Thoracic aorta (tissue), 2 donors: ENCODE measurements at places on chromosomes 7 and 10.

DNA sequence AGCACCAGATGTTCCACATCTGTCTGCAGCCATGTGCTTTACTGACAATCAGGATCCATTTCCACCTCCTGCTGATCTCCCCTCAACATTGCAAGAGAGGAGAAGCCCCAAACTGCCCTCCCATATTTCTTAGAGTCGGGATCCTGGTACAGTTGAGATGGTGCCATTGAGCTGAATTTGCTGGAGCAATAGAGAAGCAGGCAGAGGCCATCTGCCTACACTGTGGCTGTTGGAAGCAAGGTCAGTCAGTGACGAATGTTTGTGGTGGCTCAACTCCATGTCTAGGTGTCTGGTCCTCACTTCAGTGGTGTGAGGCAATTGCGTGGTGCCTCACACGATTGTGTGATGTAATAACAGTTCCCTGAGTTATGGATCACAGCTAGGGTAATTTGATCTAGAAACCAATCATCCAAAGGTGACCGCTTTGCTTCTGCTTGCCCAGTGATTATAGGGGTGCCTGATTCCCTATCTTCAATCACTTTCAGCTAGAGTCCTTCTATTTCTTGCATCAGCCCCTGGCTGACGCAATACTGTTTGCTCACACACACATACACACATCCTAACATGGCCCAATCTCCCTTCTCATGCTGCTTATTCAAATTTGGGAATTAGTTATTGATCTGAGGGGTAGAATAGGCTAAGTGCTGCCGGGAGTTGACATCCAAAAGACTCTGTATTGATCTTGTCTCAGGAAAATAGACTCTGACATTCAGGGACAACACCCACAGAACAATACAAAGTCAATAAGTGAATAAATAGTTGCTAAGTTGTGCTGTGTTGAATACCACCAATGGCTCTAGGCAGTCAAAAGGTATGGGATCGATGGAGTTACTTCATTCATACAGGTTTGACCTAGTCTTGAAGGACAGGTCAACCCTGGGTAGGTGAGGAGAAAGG is 46.1 kb upstream of the SLC35B4 start:
- H3K4me3 ChIP-seq = no peak overlapping the region
- no peak overlapping the region for H3K27ac ChIP-seq
- DNase-seq = no peak
- no peaks in the 10 kb centered on the region for H3K27me3 ChIP-seq
- H3K36me3 ChIP-seq = no peaks in the 10 kb centered on the region

DNA sequence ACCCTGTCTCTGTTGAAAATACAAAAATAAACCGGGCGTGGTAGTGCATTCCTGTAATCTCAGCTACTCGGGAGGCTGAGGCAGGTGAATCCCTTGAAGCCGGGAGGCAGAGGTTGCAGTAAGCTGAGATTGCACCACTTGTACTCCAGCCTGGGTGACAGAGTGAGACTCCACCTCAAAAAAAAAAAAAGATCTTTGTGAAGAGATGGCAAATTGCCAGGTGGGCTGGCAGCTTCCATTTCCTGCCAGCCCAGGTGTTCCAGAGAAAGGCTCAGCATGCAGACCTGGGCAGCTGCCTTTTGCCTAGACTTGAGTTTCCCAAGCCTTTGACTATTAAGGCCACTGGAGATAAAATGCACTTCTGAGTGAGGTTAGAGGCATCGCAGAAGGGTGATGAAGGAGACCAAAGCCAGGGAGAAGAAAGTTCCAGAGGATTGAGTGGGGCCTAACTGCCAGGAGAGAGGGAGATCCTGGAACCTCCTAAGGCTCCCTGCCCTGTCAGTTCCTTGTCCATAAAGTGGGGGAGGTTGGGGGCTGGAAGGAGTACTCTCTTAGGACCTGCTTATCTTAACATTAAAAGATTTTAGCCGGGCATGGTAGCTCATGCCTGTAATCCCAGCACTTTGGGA is 10.0 kb upstream of the DDIT4 start:
- no peak overlapping the region for H3K27ac ChIP-seq
- H3K36me3 ChIP-seq = no peaks in the 10 kb centered on the region
- no peak overlapping the region for H3K4me3 ChIP-seq
- H3K27me3 ChIP-seq = no peaks in the 10 kb centered on the region
- no peak for DNase-seq
- peaks cover 33% of the 10 kb centered on the region for H3K4me1 ChIP-seq

DNA sequence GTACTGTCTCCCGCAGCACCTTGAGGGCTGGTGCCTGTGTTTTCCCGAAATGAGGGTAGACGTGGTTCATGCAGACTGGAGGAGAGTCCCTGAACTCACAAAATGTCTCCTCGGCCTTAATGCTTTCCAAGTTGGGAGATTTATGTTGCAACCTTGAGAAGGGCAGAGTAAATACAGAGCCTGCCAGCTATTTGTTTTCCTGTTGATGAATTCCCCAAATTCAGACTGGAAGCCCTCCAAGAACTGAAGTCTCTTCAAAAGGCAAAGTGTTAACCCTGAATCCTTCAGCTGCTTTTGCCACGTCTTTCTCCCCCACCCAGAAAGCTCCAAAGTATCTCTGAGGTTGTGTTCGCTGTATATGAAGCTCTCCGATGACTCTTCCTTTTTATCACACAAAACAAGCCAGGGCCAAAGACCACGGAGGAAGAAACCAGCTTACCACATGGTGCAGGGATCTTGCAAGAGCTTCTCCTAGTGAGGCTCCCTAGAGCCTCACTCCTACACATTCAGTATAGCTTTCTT is 254.7 kb upstream of the NFE2L3 start:
- H3K36me3 ChIP-seq = no peaks in the 10 kb centered on the region
- H3K27me3 ChIP-seq = no peaks in the 10 kb centered on the region
- no peak overlapping the region for H3K27ac ChIP-seq
- peaks cover 3% of the 10 kb centered on the region for H3K4me1 ChIP-seq
- DNase-seq = no peak

DNA sequence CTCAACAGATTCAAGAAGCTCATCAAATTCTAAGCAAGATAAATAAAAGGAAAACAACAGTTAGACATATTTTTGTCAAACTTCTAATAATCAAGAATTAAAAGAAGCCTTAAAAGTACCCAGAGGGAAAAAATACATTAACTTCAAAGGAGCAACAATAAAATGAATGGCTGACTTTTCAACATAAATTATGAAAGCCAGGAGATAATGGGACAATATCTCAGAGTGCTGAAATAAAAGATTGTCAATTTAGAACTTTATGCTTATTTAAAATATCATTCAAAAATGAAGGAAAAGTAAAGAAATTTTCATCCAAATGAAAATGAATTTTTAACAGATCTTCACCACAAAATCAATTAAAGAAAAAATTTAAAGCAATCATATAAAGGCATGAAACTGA is 108.5 kb upstream of the IL6 start:
- no peaks in the 10 kb centered on the region for H3K36me3 ChIP-seq
- H3K27ac ChIP-seq = no peak overlapping the region
- no peak overlapping the region for H3K4me3 ChIP-seq
- no peaks in the 10 kb centered on the region for H3K4me1 ChIP-seq
- DNase-seq = no peak

DNA sequence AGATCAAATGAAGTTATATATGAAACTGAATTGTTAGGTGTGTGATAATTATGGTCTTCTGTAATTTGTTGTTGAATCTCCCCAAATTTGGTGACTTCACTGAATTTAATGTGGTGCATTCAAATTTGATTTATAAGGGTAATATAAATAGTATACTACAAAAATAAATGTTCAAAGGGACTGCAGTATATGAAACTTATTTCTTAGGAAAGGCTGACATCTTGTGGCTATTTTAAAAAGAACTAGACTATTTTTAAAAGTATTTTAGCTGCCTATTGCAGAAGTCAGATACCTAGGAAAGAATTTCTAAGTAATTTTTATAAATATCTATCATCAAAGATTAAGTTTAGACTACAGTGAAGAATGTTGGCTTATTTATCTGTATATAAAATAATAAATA is 36.6 kb downstream of the ATRNL1 start:
- no peak overlapping the region for H3K27ac ChIP-seq
- H3K4me3 ChIP-seq = no peak overlapping the region
- DNase-seq = no peak
- no peaks in the 10 kb centered on the region for H3K27me3 ChIP-seq
- H3K36me3 ChIP-seq = no peaks in the 10 kb centered on the region

- no peaks in the 10 kb centered on the region for H3K4me1 ChIP-seq
- no peaks in the 10 kb centered on the region for H3K27me3 ChIP-seq
- H3K36me3 ChIP-seq = no peaks in the 10 kb centered on the region
- H3K4me3 ChIP-seq = no peak overlapping the region
- no peak for DNase-seq
- H3K27ac ChIP-seq = no peak overlapping the region
These were observed 49.8 kb downstream of the LMBR1 start for GRCh38 chr7:156843157-156843556.

DNA sequence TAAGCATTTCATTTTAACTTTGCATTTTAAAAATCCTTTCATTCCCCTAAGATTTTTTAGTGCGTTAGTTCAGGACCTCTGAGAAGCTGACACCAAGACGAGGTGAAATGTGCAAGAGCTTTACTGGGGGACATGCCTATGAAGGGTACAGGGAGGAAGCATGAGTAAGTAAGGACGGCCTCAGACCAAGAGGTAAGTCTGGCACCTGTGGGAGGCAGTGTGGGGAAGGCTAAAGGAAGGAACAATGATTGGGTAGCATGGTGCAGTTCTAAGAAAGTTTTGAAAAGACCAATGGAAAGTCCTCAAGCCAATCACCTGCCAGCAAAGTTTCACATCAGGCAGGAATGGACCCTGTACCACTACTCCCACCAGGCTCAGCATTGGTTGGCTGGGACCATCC is 369.2 kb downstream of the GFRA1 start:
- no peak overlapping the region for H3K27ac ChIP-seq
- no peaks in the 10 kb centered on the region for H3K4me1 ChIP-seq

DNA sequence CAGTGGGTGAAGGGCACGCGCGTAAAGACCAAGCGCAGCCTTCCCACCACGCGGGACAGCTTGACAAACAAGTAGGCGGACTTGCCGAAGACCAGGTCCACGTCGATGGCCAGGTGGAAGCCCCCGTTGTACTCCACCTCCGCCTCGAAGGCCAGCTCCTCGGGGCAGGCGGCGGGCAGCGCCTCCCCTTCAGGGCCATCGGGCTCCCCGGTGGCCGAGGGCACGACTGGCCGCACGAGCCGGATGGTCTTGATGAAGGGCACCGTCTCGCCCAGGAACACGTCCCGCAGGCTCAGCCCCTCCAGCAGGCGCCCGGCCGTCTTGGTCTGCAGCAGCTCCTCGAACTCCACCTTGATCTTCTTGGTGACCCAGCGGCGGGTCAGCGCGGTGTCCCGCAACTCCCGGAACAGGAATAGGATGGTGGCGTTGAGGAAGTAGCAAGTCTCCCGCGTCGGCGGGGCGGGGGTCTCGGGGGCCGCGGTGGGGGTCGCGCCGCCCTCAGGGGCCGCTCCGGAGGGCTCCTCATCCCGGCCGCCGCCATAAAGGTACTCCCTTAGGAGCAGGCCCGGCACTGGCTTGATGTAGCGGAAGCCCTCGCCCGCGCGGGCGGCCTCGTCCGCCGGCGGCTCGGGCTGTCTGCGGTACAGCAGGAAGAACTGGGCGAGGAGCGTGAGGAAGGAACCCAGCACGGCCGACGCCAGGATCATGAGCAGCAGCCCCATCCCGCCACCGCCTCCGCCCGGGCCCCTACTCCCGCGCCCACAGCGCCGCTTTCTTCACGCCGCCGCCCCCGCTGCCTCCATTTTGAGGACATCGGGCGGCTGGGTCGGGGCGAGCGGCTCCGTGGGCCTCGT is 507 bp downstream of the PDZD8 start:
- no peaks in the 10 kb centered on the region for H3K27me3 ChIP-seq
- peak overlapping the region; percentile 97 for H3K4me3 ChIP-seq
- no peaks in the 10 kb centered on the region for H3K36me3 ChIP-seq
- DNase-seq = no peak
- peaks cover 45% of the 10 kb centered on the region for H3K4me1 ChIP-seq

DNA sequence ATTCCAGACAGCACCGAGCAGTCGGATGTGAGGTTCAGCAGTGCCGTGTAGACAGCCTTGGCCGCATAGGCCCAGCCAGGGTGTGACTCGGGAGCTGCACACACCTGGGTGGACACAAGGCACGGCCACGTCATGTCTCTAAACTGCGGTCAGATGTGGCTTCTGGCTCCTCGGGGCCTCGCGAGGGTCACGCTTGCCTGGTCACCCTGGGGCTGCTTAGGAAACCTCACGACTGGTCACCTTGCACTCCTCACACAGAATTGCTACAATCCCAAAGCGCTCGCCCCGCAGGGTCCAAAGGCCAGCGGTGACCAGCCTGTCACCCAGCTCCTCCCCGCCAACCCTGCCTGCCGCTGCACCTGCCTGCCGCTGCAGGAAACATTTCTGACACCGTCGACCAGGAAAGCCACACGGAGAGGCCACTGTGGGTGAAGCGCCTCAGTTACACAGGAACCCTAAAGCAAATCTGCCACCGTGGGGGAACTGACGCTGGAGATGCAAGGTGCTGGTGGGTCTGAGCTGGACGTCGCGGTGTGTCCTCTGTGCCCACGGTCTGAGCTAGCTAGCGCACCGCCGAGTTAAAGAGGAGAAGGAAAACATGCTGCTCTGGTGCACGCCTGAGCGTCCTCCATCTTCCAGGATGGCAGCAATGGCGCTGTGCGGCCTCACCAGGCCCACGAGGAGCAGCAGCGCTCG is 5.0 kb downstream of the GPER1 start:
- no peaks in the 10 kb centered on the region for H3K27me3 ChIP-seq
- H3K36me3 ChIP-seq = peaks cover 8% of the 10 kb centered on the region
- H3K4me1 ChIP-seq = peaks cover 33% of the 10 kb centered on the region
- H3K27ac ChIP-seq = no peak overlapping the region
- H3K4me3 ChIP-seq = no peak overlapping the region

GRCh38 chr7:121394709-121395140 is 1.4 kb downstream of the FAM3C start:
- peaks cover 7% of the 10 kb centered on the region for H3K4me1 ChIP-seq
- H3K36me3 ChIP-seq = no peaks in the 10 kb centered on the region
- H3K4me3 ChIP-seq = peak overlapping the region; percentile 92
- H3K27me3 ChIP-seq = no peaks in the 10 kb centered on the region
- no peak for DNase-seq
- no peak overlapping the region for H3K27ac ChIP-seq

DNA sequence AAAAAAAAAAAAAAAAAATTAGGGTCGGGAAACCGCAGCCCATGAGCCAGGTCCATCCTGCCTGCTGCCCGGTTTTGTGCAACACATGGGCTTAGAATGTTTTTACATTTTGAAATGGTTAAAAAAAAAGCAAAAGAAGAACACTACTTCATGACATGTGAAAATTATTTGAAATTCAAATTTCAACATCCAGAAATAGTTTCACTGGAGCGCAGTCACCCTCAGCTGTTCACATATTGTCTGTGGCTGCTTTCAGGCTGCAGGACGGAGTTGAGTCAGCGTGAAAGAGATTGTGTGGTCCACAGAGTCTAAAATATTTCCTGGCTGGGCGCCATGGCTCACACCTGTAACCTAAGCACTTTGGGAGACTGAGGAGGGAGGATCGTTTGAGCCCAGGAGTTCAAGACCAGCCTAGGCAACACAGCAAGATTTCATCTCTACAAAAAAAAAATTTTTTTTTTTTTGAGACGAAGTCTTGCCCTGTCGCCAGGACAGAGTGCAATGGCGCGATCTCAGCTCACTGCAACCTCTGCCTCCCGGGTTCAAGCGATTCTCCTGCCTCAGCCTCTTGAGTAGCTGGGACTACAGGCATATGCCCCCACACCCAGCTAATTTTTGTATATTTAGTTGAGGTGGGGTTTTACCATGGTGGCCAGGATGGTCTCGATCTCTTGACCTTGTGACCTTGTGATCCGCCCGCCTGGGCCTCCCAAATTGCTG is 63.9 kb upstream of the ECHDC3 start:
- no peaks in the 10 kb centered on the region for H3K27me3 ChIP-seq
- H3K36me3 ChIP-seq = no peaks in the 10 kb centered on the region
- H3K27ac ChIP-seq = no peak overlapping the region
- DNase-seq = no peak
